ENCODE measurements at places on chromosomes 2 and 18.
A peak's percentile ranks its signal among the peaks of the same experiment; 100 is the strongest.

DNA sequence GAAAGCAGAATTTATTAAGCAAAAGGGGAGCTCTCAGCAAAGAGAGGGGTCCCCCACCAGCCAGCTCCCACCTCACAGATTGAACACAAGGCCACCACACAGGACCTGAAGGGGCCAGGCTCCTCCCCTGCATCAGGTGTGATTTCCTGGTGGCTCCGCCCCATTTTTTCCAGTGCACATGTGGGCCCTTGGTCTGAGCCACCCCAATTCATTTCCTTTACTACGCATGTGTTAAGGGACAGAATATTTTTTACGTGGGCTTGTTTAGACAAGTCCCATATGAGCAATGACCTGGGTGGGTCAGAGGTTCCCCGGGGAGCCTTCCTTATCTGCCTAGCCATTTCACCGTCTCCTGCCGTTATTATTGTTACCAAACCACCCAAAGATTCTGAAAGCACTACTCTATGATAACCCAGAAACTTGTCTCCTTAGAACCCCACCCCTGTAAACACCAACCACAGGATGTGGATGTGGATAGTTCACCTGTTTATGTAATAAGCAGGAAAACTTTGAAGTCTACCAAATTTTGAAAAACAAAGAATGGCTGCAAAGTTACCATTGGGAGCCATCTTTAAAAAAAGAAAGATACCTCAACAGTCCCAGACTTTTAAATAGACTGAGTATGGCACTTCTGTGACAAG, 191.7 kb downstream of the CD226 start:
- no peak for DNase-seq

DNA sequence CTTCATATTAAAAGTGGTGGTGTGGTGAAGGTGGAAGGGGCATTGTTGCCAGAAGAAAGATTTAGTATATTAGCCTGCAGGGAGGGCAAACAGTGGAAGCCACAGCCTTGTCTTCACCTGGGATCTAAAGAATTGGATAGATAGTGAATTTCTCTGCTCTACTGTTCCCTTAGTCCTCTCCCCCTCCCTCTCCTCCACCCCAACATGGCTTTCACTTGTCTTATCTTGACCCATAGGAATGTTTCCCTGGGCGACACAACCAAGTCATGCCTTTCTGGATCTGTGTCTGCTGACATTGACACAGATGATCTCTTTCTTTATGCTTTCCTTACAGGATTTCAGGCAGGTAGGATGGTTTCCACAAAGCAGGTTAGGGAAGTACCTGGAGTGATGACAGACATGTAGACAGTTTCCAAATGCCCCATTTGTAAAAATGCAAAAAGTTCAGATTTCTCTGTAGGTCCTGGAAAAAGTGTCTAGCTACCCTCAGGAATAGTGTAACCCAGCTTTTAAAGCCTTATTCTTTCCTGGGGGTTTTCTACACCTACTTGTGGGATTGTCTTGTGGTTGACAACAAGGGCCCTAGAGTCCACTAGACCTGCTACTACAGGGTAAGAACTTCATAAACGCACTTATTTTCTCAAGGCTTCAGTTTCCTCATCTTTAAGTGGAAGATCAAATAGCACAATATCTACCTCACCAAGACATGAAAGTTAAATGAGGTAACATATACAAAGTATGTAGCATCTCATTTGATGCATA, 184.2 kb upstream of the SP5 start:
- DNase-seq, result no peak

DNA sequence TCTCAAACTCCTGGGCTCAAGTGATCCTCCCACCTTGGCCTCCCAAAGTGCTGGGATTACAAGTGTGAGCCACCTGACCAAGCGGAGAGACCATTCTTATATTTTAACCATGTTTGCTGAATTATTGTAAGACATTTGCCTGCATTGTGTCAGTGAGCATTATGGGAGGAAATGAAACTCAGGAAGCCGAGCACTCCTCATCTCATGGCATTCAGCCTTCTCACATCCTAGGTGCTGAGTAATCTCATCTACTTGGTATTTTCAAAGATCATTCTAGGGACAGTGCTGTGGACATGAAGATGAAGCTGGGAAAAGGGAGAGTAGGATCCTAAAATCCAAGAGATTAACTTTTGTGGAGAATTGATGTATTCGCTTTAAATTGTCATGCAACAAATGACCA, 66.1 kb downstream of the NAPG start:
- no peak for DNase-seq

GRCh38 chr2:40101131-40101575, 322.1 kb upstream of the THUMPD2 start:
- no peak for DNase-seq

- DNase-seq, result no peak
Observed at GRCh38 chr2:228545041-228545747, 363.7 kb upstream of the SPHKAP start.

GRCh38 chr2:218067523-218067922, 1.5 kb upstream of the RUFY4 start:
- no peak for DNase-seq

GRCh38 chr18:47987388-47987699, 56.9 kb upstream of the SMAD2 start:
- no peak for DNase-seq

DNA sequence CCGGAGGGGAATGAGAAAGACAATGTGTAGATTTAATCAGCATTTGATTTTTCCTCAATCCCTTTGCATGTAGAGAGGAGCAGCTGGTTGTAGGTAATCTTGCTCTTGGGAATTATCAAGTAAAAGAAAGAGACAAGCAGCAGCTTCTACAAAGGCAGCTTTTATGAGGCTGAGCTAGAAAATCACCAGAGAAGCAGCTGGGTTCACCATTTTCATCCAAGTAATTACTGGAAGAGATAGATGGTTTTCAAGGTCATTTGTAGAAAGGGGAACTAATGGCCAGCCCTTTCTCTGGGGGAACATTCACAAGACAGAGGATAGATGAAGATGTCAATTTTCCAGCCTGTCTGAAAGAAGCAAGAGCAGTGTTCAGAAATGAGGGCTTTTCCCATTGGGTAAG, 113.0 kb downstream of the RND3 start:
- no peak for DNase-seq

DNA sequence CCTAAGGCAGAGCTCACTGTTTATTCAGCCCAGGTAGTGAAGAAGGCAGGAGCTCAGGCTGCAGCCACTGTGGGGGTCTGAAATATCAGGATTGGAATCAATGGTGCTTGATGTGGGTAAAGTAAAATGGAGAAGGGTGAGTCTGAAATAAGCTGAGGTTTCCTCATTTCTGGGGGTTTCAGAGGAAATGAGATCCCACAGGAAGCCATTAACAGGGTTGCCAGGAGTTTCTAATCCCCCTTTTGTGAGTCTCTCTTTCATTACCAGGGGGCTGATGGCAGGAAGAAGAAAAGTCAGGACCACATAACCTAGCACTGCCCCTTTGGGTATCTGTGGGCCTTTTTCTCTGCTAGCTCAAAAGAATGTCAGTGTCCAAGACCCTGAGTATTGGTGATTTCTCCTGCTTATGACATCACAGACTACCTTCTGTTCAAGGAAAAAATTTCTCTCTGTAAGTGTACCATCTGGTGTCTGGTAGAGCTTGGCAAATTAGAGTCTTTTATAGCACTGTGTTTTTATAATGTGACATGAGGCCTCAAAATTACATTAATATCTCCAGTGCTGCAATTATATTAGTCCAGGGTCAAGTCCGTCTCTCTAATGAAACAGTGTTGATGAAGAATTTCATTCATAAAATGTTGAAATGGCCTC, 56.0 kb downstream of the LBH start:
- no peak for DNase-seq

DNA sequence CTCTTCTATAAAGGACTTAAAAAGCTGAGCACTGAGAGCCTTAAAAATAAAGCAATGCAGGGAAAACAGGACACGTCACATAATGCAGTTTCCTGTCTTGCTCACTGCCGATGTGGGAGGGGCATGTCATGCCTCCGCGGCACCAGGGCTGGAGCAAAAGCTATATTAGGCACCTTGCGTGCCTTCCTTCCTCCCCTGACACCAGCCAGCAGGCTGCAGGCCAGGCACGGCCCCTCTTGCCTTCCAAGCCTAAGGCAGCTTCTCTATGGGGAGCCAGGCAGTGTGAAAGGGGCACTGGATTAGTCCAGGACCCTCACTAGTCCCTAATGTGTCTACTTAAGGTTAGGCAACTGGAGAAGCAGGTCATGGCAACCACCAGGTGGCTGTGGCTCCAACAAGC, 26.3 kb downstream of the MRPL35 start:
- no peak for DNase-seq

DNA sequence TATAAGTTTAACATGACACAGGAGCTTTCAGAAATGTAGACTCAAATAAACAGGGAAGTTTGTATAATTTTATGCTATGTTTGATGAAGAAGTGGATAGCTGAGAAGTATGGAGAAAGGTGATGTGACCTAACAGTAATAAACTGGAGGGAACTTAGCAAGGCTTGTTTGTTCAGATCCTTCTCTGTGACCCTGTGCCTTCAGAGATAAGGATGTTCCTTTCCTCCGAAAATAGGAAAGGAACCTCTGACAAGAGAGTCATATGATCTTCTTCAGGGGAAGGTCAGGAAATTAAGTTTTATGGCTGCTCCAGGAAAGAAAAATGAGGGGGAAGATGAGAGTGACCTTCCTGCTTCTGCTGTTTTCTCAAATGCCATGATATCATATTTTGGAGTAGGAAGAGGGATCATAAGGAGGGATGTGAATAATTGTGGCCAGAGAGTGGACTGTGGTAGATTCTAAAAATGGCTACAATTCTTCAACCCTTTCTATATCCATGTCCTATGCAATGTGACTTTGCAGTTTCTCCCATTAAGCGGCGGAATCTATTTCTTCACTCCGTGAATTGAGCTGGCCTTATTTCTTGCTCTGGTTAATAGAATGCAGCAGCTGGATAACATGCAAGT, 8.5 kb upstream of the C2orf69 start:
- DNase-seq, result no peak

GRCh38 chr18:42338683-42339082, 383.6 kb downstream of the PIK3C3 start:
- no peak for DNase-seq

DNA sequence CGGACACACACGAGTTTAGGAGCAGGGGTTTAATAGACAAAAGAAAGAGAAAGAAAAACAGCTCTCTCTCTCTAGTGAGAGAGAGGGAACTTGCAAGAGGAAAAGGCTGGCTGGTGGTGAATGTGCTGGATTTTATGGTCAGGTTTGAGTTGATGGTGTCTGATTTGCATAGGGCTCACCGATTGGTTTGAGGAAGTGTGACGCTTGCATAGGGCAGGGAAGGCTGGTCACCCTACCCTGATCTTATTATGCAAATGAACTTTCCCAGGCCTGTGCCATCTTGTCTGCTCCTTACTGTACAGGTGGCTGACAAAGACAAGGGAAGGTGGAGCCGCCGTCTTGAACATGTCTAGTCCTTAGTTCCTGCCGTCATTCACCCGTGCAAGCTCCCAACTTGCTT, 408.9 kb downstream of the RIT2 start:
- DNase-seq, result no peak

GRCh38 chr2:226114436-226114835, 685.2 kb downstream of the IRS1 start:
- peak; percentile 50 for DNase-seq

GRCh38 chr18:76686737-76687231, 135.6 kb upstream of the ZNF236 start:
- DNase-seq, result peak; percentile 66

GRCh38 chr18:76573325-76574025, 78.4 kb upstream of the ZNF516 start:
- peak; percentile 75 for DNase-seq

DNA sequence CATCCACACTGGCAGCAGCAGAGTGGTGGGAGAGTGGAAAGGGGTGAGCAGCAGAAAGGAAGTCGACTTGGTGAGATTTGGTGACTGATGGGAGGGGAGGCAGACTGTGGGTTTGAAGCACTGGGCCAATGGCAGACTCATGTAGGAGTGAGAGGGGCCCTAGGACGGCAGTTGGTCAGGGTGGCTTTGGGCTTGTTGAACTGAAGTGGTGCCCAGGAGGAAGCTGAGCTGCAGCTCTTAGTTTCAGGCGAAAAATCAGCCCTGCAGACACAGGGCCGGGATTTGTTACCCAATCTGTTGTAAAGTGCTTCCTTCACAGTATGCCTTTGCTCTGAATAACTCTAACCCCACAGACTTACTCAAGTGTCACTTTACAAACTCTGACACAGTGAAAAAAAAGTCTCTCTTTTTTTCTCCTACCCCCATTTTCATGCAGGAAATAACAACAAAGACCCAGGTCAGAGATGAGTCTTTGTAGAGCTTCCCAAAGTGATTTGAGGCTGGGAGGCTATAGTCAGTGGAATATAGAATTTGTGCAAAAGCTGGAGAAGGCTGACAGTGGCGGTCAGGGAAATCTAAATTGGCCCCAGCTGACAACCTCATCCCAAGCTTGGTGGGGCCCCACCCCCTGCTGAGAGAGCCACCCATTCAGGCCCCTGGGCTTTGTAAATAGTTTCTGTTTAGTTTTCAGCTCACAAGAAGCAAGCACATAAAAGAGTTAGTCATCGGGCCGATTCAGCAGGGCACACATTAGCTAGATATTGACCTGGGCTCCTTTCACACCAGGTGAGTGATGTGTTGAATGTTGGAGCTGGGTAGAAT, 226.9 kb downstream of the VAPA start:
- DNase-seq, result no peak

DNA sequence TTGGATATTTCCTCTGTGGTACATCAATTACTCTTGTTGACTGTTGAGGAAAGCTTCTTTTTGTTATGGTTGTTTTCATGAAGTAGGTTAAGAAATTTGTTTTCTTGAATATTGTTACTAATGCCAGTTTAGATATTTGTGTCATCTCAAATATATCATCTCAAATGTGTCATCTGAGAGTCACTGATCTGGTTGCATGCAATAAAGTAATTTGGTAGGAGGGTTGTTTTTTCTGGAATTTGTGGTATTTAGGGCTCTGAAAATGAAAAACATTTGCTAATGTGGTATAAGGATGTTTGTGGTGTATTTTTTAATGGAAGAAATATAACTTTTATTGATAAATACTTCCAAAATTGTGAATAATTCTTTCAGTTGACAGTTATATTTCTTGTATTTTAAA, 117.7 kb downstream of the GREB1L start:
- no peak for DNase-seq

- no peak for DNase-seq
Observed at GRCh38 chr2:196206804-196207203, 35.4 kb upstream of the STK17B start.

GRCh38 chr18:70956554-70956953, 667.7 kb downstream of the SOCS6 start:
- DNase-seq, result no peak

GRCh38 chr2:23241611-23242245, 143.3 kb upstream of the KLHL29 start:
- no peak for DNase-seq

GRCh38 chr2:106158871-106159270, 35.2 kb downstream of the UXS1 start:
- DNase-seq, result no peak

GRCh38 chr18:54647176-54647575, 56.1 kb downstream of the DYNAP start:
- DNase-seq, result no peak

DNA sequence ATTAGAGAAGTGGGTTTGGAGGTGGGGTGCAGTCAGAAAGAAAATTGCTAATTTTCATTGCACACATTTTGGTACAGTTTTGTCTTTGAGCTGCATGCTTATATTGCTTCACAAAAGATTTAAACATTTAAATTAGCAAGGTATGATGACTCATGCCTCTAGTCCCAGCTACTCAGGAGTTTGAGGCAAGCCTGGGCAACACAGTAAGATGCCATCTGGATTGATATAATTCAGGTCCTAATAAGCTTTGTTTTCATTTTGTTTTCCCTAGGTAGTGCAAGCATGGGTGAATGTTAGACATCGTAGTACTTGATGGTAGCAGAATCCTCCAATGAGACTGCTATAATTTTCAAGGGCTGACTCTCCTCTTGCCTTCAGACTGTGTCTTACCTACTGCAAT, 396.7 kb upstream of the RGPD4 start:
- DNase-seq, result no peak

GRCh38 chr2:203893401-203893800, 25.8 kb downstream of the CTLA4 start:
- DNase-seq, result no peak
